ENCODE measurements at places on chromosomes 3 and 15. TPM values are rescaled to one million over a fixed set of nuclear protein-coding genes. Genes with fewer than 3 reads are reported as not detected.

GRCh38 chr15:77526595-77527163 is 106.0 kb downstream of the HMG20A start:
- DNase-seq: no peak

GRCh38 chr15:49979705-49980382 is 139.2 kb downstream of the ATP8B4 start:
- no peak for DNase-seq

DNA sequence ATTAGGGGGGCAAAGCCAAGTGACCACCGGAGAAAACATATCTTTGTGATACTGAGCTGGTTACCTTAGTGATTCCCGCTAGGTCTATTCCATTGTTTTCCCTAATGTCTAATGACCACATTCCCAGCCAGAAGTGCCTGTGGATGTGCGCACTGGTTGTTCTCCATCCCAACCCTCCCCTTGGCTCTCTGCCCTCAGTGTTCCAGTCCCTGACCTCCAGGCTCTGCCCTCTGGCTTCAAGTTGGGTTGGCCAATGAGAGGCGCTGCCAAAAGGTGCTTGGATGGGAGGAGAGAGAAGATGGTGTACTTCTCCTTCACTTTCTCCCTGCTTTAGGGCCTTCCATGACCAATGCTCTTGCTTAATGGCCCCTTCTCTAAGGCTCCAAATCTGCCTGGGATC is 2.4 kb downstream of the COLQ start:
- DNase-seq: no peak

DNA sequence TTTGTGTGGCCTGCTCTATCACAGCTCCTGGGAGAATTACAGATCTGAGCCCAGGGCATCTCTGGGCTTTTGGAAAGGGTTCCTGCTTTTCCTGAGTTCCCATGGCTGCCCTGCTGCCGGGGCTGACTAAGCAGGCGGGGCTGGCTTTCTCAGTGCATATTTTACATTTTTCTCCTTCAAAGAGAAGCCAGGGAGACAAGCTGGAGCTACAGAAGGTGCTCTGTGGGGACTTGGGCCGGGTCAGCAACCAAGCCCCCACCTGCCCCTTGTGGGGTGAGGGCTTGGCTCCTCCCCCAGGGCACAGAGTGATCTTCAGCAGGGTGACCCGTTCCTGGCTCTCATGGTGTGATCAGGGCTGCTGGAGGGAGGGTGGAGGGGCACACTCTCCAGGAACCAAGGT is 17.4 kb downstream of the ABTB1 start:
- no peak for DNase-seq

DNA sequence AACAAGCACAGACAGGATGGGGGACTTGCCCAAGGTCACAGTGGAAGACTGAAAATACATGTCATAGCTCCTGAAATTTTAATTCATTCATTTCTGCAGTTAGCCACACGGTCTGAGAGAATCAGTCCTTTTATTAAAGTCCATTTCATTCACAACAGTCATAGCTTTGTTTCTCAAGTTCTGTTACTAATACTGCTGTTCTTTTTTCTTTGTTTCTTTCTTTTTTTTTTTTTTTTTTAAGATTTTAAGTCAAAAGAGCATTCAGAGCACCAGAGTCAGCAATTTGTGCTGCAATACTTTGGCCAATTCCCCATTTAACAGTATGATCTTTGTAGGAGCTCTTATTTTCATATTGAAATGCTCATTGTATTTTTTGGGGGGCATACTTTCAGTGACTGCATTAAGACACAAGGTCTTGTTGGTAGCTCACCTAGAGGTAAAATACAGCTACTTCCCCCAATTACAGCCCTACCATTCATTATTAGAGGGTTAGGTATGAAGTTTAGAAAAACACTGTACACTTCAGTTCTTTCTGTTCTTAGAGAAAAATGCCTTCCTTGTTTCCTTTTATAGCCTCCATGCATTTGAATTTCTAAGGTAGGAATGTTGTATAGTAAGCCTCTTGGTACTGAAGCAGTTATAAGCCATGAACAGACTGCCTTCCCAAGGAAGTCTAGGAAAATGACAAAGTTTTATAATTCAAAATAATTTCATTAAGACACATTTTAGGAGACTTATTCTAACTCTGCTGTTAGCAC is 9.6 kb downstream of the GALK2 start:
- no peak for DNase-seq

- no peak for DNase-seq
Observed at GRCh38 chr3:56488812-56489600, 20.7 kb upstream of the ERC2 start.

- no peak for DNase-seq
Observed at GRCh38 chr3:13620776-13621365, 71.9 kb downstream of the FBLN2 start.

DNA sequence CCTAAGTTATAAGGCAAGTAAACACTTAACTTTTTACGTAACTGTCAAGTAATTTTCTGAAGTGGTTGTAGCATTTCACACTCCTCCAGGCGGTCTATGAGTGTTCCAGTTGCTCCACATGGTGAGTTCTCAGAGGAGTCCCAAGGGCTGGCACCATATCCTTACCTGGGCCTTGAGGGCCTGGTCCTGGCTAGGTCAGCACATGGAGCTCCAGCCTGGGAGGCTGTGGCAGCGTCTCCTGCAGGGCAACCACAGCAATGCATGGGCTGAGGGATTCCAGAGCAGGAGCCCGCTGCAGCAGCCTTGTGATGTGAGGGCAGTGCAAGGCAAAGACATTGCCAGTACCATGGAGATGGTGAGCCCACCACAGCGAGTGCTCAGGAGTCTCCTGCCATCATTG is 32.2 kb upstream of the LYZL4 start:
- no peak for DNase-seq

DNA sequence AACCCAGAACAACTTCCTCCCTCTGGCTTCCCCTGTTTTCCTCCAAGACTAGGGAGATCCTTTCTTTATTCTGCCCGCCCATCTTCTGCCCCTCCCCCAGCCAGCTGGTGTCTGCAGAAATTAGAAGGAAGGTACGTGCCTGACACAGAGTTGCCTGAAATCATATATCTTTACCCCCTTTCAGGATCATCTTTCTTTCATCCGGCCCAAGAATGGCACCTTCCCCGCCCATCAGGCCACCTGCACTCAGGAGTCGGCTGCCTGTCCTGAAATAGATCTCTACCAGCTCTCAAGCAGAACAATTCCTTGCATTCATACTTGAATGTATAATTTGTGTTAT is 133.7 kb downstream of the VGLL4 start:
- no peak for DNase-seq

DNA sequence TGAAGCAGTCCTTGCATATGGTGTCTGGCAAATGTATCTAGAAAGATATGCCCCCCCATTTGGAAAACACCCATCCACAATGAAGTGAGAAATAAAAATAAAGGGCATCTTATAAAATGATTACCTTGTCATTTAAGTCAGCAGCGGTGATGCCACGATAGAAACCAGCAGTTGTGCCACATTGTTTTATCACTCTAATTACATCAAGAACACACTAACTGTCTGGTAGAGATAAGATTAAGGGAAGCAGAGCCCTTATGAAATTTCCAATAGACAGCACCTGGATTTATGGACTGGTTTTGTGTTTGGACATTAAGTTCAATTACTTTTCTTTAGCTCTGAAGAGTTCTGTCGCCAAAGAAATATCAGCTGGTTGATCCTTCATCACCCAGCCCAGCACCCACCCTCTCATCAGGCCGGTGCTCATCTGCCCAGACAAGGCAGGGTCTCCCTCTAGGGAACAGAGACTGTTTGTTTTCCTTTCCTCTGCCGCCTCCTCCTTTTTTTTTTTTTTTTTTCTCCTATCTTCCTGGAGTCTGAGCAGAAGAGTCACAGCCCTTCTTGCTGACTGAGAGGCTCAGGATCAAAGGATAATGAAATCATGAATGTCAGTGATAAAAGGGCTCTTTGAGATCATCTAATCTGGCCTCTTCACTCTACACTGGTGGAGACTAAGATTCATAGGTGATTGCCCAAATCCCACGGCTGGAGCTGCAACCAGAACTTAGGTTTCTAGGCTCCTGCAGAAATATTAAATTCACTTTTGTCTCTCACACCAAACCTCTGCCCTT is 464.1 kb downstream of the NTRK3 start:
- no peak for DNase-seq

- no peak for DNase-seq
Observed at GRCh38 chr3:113614402-113614801, 82.0 kb downstream of the USF3 start.

- no peak for DNase-seq
Observed at GRCh38 chr3:116444819-116445310, 422 bp downstream of the LSAMP start.

DNA sequence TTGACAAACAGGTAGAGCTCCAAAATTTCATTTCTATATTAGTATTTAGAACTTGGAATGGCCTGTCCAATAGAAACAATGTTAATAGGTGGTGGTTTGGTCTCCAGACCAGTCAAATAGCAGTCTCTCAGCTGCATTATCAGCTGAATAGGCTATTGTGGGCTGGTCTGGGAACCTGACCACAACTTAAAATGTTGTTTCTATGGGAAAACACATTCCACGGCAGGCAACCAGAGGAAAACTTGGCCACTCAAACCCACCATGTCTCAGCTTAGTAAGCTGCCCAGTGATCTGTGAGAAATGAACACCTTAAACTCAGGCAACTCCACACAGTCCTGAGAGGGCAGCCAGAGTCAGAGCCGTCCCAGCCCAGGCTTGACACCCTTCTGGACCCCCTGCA is 20.4 kb downstream of the FBN1 start:
- no peak for DNase-seq

The FBXL2 gene
- total RNA-seq: not detected

The SLC24A5 gene
- total RNA-seq: not detected

The SLC51A gene
- total RNA-seq: not detected

The ILDR1 gene
- total RNA-seq: 0.26 TPM

The TM6SF1 gene
- 1.9 TPM for total RNA-seq

The IL20RB gene
- 0.80 TPM for total RNA-seq

The DUOX1 gene
- total RNA-seq: 0.74 TPM

The PLA2G4D gene
- not detected for total RNA-seq

The CTXN2 gene
- not detected for total RNA-seq

All from activated CD4-positive, alpha-beta memory T cell treated with anti-CD3 and anti-CD28 coated beads for 36 hours (primary cell).